Right renal pelvis (tissue), 4 donors: ENCODE measurements at places on chromosomes 6 and 20.

- DNase-seq, result peak; percentile 68
Observed at GRCh38 chr6:3751730-3752530, 417 bp upstream of the PXDC1 start.

- DNase-seq, result no peak
Observed at GRCh38 chr6:161417717-161418462, 144.0 kb upstream of the AGPAT4 start.

DNA sequence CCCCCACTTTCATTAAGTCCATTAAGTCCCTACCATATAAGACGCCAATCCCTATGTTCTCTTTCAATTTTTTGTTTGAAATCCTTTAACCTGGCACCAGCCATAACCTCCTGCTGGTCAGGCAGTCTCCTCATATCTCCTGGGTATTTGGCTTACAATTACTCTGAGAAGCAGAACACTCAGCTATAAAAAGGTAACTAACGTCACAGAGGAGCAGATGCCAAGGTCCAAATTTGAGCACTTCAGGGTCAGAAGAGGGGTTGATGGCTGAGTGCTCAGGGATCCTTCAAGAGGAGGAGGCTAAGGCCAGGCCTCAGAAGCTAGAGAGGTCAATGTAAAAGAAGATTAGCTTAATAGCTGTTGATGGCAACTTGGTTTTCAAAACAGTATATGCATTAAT lies 22.3 kb upstream of the RCAN2 start:
- DNase-seq, result no peak

DNA sequence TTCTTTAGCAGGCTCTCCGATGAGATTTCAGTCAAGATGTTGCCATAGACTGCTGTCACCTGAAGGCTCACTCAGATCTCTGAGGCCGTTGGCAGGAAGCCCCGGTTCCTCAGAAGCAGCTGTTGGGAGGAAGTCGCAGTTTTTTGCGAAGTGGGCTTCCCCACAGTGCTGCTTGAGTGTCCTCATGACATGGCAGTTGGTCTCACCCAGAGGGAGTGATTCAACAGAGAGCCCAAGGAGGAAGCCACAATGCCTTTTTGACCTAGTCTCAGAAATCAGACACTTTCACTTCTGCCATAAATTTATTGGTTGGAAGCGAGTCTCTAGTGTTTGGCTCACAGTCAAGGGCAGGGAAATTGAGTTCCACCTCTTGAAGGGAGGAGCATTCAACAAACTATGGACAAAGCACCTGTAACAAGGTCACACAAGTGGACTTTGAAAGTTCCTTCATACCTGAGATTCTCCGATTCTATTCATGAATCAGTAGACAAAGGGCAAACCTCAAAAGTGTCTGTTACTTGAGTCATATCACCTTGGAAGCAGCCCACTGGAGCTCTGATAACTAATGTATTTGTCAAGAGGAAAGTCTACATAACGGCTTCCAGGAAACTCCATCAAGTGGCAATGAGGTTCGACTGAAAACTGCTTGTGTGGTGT lies 208.3 kb downstream of the TASP1 start:
- no peak for DNase-seq

DNA sequence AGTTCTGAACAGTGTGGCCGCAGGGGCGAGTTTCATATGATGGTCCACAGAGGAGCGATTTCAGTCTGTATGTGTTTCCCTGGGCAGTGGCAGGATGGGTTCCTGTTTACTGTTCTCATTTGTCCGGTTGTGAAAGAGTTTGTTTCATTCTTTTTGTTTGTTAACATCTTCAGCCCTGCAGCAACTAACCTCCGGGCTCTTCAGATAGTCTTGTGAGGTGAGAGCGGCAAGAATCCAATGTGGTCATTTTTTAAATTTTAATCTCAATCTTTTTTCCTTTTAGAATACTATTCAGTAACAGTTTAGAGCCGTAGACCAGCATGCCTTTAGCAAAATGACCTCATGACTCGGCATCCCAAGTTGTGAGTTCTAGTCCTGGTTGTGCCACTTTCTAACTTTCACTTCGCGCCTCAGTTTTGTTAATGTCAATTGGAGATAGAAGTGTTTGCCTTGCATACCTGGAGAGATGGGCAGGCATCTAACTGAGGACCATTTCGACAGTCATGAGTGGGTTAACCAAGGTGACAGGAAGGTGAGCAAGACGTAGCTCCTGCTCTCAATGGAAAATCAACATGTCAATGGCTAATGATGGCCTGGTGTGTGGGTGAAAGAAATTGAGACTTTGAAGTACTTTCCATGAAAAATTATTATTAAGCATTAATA lies 38.5 kb upstream of the PXDC1 start:
- DNase-seq, result no peak

DNA sequence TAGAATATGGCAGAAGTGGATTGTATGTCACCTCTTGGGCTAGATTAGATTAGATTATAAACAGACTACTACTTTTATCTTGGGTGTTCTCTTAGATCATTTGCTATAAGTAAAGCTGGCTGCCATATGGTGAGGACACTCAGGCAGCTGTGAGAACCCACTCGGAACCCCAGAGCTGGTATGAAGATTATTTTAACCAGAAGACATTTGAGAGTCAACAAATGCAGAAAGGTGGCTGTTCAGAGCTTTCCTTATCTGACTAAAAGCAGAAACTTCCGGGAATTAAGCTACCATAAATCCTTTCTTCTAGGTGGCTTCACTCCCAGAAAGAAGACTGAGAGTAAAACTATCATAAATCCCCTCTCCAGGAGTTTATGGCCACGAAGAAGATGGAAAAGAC lies 91.9 kb downstream of the RNGTT start:
- DNase-seq, result no peak

DNA sequence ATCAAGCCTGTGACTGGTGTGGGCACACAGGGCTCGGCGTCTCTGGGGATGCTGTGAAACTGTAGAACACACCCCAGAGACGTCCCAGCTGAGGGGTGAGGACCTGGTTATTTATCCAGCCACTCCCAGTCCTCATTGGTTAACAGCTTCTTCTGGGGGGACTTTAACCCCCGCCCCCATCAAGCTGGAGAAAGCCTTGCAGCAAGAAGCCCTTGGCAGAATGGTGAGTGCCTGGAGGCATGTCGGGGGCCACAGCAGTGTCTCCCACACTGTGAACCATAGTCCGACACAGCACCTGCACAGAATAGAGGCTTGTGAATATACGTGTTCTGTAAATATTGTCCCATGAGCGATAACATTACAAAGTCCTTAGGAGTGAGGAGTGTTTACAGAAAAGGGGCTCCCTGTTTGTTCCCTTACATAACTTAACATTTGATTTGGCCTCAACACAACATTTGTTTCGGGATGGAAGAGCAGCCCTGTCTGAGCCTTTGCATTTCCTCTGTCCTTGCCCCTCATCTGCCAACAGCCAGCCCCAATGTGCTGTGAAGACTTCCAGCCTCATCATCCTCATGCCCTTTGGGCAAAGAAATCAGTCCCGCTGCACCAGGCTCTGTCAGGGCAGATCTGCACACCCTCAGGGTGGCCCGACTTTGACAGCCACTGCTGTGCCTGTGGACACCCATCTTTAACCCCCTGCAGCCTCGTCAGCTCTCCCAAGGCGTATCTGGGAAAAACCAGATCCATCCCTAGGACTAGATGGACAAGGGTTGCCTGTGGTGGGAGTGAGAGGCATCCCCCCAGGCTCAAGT lies 2.2 kb upstream of the RRBP1 start:
- DNase-seq, result no peak
